Retina (tissue), 1 donor: ENCODE measurements at places on chromosomes 1 and 21.
A peak's percentile ranks its signal among the peaks of the same experiment; 100 is the strongest.

GRCh38 chr1:219792337-219793021, 135.9 kb downstream of the SLC30A10 start:
- DNase-seq: no peak

DNA sequence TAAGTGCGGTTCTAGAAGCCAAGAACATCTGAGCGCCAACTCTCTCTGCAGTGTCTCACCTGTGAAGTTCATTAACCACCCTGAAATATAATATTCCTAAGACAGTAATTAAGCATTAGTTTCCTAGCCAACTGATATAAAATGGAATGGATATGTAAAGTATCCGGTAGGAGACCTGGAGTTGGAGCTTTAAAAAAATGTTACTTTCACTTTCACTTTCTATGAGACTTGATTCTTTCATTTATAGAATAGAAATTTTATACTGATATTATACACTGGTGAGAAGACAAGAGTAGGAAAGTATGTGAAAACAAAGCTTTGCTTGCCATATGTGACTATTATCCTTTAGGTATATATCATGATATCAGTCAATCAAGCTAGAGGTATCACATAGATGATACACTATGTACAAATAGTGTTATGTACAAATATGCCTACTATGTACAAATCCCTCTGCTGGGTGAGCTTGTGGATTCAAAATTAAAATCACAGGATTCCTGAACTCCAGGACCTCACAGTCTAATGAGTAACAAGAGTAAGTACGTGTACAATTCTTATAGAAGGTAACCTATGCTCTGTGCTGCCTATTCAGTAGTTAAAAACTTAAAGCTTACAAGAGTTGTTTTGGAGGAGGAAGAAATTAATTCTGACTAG, 934.2 kb downstream of the TTLL7 start:
- DNase-seq: no peak

- DNase-seq: peak; percentile 74
Measured at GRCh38 chr1:32426489-32427255, 32.4 kb upstream of the BSDC1 start.

DNA sequence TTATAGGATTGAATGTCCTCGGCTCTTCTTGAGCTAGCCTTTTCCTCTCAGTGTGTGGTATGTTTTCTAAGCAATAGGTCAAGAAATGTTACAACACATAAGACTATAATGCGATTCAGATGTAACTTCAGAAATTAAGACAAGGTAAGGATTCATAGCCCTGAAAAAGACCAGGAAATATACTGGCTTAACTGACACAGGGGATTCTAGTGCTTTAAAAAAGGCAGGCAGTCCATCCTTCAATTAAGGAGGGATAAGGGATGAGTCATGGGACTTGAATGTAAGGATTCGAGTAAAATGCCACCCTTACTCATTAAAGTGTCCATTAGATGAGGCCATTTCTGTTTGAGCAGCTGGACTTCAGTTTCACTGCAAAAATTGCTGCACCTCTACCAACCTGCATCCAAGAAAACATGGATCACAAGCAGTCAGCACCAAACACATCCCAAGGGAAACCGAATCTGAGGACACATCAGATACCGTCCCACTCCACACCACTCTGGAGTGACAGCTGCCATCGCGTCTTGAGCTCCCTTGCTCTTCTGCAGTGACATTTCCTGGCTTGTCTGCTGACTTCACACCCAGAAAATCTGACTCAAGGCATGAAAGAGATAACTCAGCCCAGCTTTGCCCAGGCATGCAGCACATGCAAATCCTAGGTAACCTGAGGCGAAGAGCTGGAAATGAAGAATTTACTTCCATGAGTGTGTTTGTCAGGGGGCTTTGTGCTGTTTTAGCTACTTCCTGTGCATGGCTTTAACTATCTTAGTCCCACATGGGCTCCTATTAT, 37.8 kb downstream of the NGF start:
- DNase-seq: no peak

DNA sequence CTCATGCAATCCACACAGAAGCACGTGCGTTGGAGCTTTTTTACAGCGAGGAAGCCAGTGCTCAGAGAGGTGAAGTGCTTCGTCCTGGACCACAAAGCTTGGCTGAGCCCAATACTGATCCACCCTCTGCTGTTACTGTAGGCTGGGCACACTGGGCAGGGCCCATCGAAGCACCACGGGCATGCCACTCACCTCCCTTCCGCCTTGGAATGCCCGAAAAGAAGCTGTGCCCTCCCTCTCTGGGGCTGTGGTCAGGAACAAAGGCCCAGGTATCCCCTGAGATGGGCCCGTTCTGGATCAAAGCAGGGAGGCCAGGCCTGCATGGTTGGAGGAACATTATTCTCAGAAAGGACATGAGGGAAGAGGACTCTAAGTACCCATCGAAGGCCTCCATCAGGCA, 206.7 kb upstream of the C1orf174 start:
- no peak for DNase-seq

GRCh38 chr1:209484429-209484828, 99.1 kb upstream of the CAMK1G start:
- DNase-seq: no peak

DNA sequence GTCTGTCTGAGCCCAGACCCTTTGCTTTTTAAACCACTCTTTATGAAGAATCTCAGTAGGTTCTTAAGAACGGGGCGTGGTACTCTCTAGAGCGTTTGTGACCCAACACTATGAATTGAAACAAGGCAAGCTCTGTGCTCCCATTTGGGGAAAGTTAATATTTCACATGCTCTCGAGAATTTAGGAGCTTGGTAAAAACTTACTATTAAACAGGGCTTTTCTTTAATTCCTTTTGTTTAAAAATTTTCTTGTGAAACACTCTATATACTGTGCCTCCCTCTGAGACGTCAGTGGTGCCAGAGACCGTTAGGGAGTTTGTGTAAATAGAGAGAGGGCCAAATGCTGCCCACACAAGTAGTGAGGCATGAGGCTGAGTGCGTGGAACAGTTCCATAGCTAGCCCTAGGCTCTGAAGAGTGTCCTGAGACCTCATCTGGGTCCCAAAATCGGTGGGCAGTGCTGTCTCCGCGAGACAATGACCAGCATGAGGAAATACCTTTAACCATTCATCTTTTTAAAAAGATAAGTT, 144.7 kb downstream of the ROR1 start:
- DNase-seq: no peak

- no peak for DNase-seq
Measured at GRCh38 chr1:31749785-31750735, 14.1 kb downstream of the ADGRB2 start.

- DNase-seq: no peak
Measured at GRCh38 chr1:69483246-69483645, 84.5 kb upstream of the LRRC7 start.

- no peak for DNase-seq
Measured at GRCh38 chr1:59290193-59290949, 6.5 kb upstream of the FGGY start.

- no peak for DNase-seq
Measured at GRCh38 chr1:70071601-70072000, 133.8 kb downstream of the LRRC40 start.

- no peak for DNase-seq
Measured at GRCh38 chr1:193479187-193479586, 292.8 kb upstream of the B3GALT2 start.

GRCh38 chr21:27799861-27800260, 833.0 kb upstream of the ADAMTS5 start:
- DNase-seq: no peak

- DNase-seq: no peak
Measured at GRCh38 chr1:21331752-21332478, 41.7 kb upstream of the ECE1 start.

- DNase-seq: no peak
Measured at GRCh38 chr21:29074783-29075182, 1.3 kb upstream of the CCT8 start.

GRCh38 chr1:183543619-183544204, 46.5 kb downstream of the NCF2 start:
- DNase-seq: peak; percentile 22

- no peak for DNase-seq
Measured at GRCh38 chr1:203048086-203048485, 21.8 kb downstream of the PPFIA4 start.

DNA sequence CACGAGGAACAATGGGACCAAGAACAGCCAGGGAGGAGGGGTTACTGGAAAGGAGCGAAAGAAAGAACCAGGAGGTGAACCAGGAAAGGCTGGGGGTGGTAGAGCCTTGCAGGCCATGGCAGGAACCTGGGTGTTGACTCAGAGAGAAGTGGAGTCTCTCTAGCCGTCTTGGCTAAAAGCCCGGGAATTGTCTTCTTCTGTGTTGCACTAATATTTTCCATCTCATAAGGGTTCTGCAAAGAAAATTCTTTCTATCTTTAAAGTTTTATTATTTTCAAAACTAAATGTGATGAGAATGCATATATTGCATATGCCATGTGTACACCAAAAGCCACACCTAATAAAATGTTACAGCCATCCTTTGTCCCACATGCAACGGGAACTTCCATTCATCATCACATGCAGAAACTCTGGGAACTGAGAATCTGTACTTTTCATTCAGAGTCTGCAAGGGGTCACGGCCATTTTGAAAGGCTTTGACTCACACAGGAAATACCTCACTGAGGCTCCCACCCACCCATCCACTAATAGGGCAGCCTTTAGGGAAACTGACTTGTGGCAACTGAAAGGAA, 38.0 kb downstream of the ERG start:
- DNase-seq: no peak

DNA sequence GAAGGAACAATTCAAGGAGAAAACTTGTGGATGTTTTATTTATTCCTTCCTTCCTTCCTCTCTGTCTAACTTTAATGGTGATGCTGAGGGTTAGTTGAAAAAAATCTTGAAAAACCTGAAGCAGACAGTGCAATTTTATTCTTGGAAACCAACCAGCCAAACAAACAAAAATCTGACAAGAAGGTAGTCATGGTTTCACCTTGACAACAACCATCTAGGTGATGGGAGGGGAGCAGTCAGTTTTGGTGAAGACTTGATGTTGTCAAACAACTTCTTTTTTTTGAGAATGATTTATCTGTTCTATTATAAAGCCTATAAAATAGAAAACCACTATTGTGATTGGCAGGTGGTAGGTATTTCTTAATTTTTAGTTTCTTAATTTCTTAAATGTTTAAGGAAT, 92.4 kb upstream of the GPR88 start:
- no peak for DNase-seq

DNA sequence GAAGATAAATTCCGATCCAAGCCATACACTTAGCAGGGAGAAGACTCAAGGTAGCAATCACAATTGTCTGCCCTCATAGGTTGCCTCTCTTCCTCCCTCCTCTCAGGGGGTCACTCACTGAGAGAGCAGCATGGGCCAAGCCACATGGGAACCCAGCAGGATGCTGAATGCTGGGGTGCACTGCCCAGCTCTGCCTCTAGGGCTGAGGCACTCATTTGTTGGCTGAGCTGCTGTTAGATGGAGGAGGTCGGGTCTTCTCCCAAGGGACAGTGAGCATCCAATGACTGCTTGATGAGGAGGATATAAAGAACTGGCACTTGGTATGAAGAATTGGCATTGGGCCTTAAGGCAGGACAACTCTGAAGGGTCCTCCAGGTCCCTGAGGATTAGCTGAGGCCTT, 418.8 kb downstream of the SIPA1L2 start:
- DNase-seq: no peak

DNA sequence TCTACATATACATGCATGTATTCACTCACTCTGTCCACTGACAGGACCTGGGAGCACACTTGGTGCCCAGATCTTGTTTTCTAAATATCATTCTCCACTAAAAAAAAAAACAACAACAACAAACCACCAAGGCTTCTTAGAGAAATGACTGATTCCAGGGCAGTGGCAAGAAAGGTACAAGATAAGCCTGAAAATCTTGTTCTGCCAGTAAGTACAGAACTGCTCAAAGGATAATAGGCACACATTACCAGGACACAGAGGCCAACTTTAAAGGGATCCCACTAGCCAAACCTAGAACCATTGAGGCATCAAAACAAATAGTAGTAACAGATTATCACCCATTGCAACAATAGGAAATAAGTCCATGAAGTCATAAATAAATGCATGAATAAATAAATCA, 10.7 kb downstream of the HSD11B1 start:
- DNase-seq: no peak

DNA sequence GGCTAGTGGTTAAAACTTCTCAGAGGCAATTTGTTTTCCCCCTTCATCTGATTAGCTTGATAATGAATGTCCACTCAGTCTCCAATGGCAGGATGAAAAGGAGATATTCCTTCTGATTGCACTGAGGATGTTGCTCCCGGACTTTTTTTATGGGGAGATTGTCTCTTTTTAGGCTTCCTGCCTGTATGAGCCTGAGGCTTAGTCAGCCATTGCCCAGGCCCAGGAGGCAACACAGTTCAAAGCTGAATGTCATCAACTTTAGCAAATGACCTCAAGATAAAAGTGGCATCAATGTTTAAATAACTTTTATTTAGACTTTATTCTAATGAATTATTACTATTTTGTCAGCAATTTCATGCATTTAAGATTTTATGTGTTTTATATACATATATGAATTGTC, 162.9 kb upstream of the PTBP2 start:
- no peak for DNase-seq

GRCh38 chr1:41488040-41488951, 3.8 kb upstream of the EDN2 start:
- peak; percentile 46 for DNase-seq

DNA sequence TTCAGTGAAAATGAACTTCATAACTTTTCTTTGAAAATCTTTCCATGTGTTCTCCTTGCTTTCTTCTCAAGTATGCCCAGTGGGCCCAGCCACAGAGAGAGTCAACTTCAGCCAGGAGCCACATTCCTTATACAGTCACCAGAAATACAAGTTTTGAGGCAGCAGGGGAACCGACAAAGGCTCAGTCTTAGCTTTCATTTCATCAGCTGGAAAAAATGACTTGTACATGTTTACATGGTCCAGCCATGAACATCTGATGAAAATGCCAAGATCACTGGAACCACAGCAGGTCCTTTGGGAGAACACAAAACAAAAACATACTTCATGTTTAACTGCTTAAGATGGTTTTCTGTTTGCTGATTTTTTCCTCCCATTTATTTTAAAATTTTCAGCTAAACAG, 72.5 kb downstream of the SYDE2 start:
- DNase-seq: no peak

DNA sequence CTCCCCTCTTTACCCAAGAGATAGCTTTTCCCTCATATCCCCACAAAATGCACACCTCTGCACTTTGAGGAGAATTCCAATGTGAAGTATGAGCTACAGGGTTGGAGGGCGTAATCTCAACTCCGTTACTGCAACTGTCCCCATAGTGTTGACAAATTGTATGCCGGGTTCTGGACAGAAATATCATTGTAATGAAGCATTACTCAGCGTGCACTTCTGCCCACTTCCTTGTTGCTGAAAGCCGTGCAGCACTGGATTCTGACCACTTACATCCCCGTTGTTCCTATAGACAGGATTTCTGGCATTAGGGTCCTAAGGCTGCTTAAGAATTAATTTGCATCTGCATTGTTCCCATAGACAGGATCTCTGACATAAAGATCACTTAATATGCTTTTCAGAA, 205.6 kb downstream of the RHOU start:
- DNase-seq: no peak

GRCh38 chr1:227733309-227733705, 1.8 kb downstream of the JMJD4 start:
- DNase-seq: no peak

DNA sequence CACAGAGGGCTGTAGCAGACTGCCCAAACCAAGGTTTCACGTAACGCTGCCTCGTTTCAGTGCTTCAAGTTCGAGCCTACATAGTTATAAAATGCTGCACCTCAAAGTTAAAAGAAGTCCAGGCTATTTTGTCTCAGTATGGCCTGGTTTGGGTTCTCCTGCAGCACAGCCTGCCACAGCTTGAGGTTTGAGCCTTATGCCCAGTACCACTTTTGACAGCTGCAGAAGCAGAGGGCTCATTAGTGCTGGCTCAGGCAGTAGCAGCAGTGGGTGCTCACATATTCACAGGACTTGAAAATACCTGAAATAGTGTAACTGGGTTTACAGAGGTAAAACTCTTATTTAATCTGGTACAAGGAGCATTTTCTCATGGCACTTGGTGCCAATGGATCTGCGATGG, 15.3 kb downstream of the SPATA46 start:
- DNase-seq: no peak
